Cardiac septum (tissue), 1 donor: ENCODE measurements at places on chromosomes 3 and 15.

- no peak for DNase-seq
Observed at GRCh38 chr15:73335026-73335425, 33.7 kb downstream of the HCN4 start.

- DNase-seq, result no peak
Observed at GRCh38 chr3:115160295-115160694, 13.2 kb upstream of the ZBTB20 start.

DNA sequence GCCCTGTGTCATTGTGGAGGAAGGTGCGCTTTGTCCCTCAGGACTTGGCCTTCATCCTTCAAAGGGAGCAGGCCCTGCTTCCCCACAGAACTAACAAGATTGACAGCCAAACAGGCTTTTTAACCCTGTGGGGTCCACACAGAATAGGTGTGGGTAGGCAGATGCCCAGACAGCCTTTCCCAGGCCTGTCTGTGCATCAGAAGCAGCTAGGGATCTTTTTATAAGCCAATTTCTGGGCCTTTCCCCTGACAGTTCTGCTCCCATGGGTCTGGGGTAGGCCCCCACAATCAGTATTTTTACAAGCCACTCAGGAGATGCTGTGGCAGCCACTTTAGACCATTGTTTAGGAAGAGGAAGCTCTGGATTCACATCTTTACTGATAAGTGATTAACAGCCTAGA, 69.2 kb downstream of the MRPL46 start:
- no peak for DNase-seq

- no peak for DNase-seq
Observed at GRCh38 chr3:133797396-133798105, 8.1 kb upstream of the SRPRB start.

DNA sequence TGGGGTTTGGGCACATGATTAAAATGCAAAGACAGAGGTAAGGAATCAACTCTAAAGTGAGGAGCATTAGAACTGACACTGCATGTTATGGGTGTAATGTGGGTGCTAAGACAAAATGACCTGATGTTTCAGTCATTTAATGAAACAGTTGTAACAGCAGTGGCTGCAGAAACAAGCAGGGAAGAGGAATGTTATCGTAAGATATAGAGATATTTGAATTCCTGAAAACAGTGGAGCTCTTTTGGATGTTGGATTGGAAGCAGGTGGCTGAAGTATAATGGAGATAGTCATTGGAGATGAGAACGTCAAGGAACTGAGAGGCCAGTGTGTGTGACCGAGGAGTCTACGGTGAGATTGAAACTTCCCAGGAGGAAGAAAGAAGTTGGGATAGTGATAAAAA, 1065.2 kb downstream of the ZPLD1 start:
- DNase-seq, result no peak

GRCh38 chr15:40926659-40927494, 2.3 kb upstream of the DLL4 start:
- DNase-seq, result no peak

- no peak for DNase-seq
Observed at GRCh38 chr3:143124601-143125520, 5.3 kb downstream of the CHST2 start.

- no peak for DNase-seq
Observed at GRCh38 chr15:47796339-47796738, 79.0 kb downstream of the SEMA6D start.

- no peak for DNase-seq
Observed at GRCh38 chr3:192080336-192080735, 619.4 kb downstream of the PYDC2 start.

DNA sequence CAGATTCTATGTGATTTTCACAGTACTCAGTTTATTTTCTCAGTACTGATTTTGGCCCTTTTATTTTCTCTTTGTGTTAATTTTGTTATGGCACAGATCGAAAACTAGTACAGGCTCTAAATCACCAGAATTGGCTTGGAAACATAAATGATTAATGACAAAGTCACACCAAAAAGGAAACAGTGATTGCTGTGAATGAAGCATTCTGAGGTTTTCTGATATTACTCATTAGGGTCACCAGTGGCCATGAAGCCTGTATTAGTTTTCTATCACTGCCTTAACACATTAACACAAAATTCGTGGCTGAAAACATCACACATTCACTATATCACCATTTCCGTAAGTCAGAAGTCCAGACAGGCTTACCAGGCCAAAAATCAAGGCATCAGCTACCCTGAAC, 343.0 kb upstream of the THRB start:
- DNase-seq, result no peak

DNA sequence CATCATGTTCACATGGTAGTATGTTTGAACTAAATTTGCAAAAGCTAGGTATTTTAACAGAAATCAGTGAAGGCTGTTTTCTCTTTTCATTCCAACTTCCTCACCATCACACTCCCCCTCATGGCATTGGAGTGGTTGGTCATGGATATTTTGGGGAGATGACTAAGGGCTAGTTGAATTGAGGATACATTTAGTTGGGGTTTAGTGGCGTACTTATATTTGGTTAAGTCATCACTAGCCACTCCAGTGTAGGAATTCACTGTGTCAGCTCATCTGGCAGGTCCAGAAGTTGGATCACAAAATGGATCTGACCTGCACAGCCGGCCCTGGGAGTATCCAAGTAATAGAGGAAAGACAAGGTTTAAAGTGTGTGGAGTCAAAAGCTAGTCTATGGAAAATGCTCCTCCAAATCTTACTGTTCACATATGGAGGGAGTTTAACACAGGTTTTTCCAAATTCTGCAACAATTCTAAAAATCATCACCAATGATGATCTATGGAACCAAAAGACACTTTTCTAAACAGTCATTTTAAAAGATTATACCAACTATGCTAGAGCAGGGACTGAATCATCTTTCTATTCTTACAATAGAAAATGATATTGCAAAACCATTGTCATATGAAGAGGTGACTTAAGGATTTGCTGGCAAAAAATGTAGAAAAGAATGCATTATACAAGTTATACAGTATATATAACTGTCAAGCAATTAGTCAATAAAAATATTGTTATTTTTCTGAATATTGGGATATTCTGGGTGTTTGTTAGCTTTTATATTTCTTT, 247.8 kb upstream of the PEX5L start:
- DNase-seq, result no peak

DNA sequence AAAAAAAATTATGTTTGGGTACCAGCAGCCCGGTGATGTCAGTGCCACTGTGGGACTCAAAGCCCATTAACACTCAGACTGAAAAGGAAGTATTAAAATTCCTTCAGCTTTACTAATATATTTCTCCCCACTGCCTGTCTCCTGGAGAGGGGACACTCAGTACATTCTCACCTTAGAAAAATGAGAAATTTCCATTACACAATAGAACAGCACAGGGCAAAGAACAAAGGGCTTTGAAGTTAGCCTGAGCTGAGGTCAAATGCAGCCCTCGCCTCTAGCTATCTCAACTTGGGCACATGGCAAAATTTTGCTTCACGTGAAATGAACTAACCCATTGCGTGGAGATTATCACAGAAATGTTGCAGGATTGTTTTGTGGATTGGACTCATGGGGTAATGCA, 80.8 kb downstream of the RARB start:
- DNase-seq, result no peak

DNA sequence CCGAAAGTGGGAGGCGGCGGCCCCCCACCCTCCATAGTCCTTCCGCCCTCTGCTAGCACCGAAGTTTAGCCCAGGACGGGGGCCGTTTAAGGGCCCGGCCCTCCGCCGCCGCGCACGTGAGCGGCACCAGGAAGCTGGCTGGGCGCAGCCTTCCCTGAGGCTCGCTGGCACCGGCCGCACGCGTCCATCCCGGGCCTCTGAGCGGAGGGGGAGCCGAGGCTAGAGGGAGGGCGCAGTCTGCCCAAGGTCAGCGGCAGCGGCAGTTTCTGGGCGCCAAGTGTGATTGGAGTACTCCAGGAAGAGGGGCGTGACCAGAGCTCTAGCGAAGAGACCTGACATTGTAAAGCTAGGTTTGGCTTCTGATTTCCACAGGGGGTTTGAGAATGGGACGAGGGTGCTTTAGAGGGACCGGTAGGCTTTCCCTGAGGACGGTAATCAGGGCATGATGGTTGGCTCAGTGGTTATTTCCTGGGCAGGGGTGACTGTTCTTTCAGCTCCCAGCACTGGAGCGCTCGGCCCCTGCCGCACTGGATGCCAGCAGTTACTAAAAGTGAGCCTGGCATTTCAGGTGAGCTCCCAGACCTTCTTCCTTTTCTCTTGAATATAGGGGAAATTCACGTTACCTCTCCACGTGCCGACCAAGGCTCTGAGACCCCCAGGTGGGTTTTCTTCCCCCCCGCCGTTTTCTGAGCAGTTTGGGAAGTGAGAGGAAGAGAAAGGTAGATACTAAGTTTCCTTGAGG, 853 bp downstream of the TEX264 start:
- DNase-seq, result peak; percentile 84

- DNase-seq, result no peak
Observed at GRCh38 chr3:65168547-65168946, 480.7 kb upstream of the ADAMTS9 start.

DNA sequence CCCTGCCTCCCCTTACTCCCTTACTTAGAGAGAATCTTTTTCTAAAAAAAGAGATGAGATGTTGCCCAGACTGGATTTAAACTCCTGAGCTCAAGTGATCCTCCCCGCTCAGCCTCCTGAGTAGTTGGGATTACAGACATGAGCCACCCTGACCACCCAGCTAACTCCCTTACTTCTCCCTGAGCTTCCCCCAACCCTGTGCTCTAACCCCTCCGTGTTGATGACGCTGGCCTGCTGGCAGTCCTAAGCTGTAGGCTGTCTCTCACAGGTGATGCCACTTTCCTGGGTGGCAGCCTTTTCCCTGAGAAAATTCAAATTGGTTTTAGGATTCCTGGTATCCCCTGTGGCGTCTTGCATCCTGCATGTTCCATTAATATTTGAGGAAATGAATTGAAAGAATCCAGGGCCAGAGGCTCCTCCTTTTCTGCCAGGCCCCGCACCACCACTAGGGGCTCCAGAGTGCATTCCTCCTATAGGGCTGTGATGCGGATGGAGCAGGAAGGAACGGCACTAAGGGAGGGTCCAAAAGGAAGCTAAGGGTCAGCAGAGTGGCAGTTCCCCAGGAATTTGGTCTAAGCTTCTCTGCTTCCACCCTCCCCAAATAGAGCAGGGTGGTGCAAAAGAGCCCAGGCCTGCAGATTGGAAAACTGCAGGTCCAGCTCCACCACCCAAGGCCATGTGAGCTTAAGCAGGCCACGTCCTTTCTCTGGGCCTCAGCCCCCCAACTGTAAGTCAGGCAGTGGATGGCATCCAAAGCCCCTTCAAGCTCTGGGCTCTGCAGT, 101.1 kb downstream of the DAPK2 start:
- peak; percentile 86 for DNase-seq

GRCh38 chr3:136142592-136142991, 53.5 kb downstream of the MSL2 start:
- no peak for DNase-seq

DNA sequence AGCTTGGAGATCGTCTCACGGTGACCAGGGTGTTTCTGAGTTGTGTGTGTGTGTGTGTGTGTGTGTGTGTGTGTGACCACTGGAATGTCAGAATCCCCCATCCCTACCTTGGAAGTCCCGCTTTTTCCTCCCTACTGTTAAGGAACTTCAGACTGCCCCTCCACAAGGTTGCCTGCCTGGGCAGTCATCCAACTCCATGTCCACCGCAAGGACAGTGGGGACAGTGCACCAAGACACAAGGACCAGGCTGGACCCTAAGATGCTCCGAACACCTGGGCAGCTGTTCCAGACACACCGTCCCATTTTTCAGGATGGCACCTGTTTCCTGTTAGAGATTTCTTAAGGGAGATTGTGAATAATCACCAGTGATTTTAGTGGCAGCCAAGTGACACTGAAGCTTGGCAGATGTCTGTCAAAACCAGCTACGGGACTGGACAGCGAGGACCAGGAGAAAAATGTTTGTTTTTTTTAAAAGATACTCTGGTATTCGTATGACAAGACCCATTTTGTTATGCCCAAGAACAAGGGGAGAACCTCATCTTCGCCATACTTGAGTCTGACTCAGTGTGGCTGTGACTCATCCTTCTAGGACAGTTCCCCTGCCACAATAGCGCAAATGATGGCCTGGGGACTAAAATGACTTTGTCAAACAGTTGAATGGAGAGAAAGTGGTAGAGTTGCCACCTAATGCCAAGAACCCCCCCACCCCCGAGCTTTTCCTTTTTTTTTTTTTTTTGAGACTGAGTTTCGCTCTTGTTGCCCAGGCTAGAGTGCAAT, 15.5 kb downstream of the PAQR9 start:
- DNase-seq, result no peak
